CD14-positive monocyte (primary cell): ENCODE measurements at places on chromosomes 1 and 21.
A peak's percentile ranks its signal among the peaks of the same experiment; 100 is the strongest.

DNA sequence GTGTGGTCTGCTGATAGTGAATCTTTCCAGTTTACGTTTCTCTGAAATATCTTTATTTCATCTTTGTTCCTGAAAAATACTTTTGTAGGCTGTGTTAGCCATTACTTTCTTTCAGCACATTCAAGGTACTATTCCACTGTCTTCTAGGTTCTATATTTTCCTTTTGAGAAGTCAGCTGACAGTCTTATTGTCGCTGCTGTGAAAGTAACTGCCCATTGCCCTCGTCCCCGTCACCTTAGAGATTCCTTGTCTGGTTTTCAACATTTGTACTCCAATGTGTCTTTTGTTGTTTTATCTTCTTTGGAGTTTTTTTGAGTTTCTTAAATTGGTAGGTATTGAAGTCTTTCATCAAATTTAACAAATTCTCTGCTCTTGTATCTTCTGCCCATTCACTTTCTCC, 19.8 kb upstream of the MX2 start:
- no peak for DNase-seq

- no peak for DNase-seq
Measured at GRCh38 chr1:60894741-60895140, 187.6 kb upstream of the NFIA start.

GRCh38 chr1:155080312-155081228, 1.9 kb downstream of the EFNA3 start:
- DNase-seq: no peak

DNA sequence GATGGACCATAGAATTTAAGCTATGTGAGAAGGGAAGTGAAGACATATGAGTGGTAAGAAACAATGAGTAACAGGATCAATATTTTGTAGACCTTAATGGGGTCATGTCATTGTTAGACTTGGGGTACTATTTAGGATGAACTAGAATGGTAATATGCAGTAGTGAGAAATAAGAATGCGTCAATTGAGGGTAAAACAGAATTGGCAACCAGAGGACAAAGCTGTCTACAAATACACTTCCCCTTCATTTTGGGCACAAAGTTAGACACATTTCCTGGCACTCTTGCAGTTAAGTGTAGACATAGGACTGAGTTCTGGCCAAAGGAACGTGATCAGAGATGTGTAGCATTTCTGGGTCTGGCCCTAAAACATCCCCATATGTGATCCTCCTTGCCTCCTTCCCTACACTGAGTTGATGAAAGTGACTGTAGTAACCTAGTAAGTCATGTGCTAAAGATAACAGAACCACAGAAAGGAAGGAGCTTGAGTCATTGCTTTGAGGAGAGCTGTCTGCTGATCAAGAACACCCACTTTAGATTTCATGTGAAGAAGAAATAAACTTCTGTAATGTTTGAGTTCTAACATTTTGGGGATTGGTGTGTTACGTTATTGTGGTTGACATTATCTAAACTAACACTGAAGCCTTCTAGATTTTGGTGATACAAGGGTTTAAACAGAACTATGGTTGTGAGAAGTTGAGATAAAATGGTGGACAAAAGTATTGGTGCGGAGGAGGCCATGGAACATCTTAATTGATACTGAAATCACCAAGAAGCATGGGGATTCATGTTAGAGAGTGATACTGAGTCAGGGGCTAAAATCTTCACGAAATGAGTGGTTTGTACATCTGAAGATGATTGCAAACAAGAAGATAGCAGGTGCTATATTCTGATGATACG, 41.7 kb downstream of the CD55 start:
- peak; percentile 64 for DNase-seq

DNA sequence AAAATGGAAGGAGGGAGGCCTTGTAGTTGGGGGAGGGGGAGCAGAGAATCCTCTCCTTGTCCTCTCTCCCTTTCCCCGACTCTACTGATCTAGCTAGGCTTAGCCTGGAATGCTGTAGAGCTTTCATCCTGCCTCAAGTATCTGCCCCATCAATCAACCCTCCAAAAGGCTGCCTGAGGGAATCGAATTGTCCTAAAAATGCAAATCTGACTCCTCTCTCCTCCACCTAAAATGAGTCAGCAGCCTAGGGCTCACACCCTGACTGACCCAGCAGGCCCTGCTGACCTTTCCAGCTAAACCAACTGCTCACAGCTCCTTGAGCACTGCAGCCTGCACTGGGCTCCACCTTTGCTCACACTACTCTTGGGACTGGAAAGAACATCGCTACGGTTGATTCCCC, 2.8 kb downstream of the HPDL start:
- DNase-seq: no peak

DNA sequence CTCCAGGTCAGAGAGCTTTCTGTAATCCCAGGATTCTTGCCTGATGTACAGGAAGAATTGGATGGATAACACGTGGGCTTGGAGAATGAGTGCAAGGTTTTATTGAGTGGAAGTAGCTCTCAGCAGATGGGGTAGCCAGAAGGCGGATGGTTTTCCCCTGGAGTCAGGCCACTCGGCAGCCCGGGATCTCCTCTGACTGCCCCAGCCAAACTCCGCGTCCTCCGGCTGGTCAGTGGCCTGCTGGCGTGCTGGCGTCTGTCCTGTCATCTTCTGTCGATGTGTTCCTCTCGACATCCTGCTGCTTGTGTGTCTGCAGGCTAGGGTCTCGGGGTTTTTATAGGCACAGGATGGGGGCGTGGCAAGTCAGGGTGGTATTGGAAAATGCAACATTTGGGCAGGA, 27.4 kb upstream of the GJA9 start:
- no peak for DNase-seq

- no peak for DNase-seq
Measured at GRCh38 chr1:200707116-200707515, 31.6 kb upstream of the CAMSAP2 start.

- no peak for DNase-seq
Measured at GRCh38 chr1:183582021-183582713, 8.1 kb downstream of the NCF2 start.

- no peak for DNase-seq
Measured at GRCh38 chr21:45926281-45926680, 55.3 kb upstream of the COL6A1 start.

- DNase-seq: peak; percentile 23
Measured at GRCh38 chr1:111596499-111596898, 23.1 kb upstream of the RAP1A start.

DNA sequence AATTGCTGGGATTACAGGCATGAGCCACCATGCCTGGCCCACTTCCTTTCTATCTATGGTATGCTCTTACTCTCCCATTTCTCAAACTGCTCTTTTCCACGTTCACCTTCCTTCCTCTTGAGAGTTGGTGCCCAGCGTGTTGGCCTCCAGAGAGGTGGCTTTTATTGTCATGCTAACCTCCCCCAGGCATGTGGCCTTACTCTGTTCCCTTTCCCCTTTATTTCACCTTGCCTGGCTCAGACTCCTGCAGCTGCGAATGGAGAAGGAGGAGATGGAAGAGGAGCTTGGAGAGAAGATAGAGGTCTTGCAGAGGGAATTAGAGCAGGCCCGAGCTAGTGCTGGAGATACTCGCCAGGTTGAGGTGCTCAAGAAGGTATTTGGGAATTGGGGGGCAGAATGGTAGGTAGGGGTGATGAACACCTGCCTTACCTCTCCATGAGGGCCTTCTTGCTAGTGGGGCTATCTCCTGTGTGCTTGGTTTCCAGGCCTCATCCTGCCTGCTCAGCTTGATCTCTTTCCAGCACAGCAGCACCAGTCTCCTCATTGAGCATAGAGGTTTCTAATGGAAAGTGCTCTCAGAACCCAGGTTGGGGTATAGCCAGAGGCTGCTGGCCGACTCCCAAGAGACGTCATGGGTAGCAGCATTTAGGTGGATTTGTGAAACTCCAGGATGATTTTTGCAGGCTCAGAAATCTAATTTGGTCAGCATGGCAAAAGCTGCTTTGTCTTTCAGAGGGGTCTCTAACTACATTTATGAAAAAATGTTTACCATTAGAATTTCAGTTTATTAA, 13.2 kb upstream of the TUFT1 start:
- DNase-seq: no peak
